WTC11 (cell line): ENCODE measurements at places on chromosomes 3 and 15. TPM values are rescaled to one million over a fixed set of nuclear protein-coding genes. Genes with fewer than 3 reads are reported as not detected.
A peak's percentile ranks its signal among the peaks of the same experiment; 100 is the strongest.

- DNase-seq: peak; percentile 34
These were observed 192.1 kb upstream of the EOMES start for GRCh38 chr3:27914199-27914598.

DNA sequence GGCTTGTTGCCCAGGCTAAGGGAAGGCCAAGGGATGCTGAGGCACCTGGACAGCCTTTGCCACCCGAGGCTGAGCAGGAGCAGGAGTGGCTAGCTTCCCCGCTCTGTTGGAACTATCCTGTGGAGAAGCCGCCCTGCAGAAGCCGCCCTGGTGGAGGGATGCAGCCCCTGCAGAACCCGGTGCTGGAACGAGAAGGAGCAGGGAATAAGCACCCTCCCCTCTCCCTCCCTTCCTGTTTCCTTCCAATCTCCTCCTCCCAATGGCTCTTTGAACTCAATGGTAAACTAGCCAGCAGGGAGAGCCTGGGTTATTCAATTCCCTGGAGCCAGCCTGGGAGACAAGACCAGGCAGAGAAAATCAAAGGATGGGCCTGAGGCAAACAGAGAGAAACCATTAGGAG lies 11.8 kb upstream of the HRG start:
- peak; percentile 72 for DNase-seq

GRIP2 gene
- 11.4 to 12.0 TPM (median 11.7 TPM) in 3 replicates for total RNA-seq

DNA sequence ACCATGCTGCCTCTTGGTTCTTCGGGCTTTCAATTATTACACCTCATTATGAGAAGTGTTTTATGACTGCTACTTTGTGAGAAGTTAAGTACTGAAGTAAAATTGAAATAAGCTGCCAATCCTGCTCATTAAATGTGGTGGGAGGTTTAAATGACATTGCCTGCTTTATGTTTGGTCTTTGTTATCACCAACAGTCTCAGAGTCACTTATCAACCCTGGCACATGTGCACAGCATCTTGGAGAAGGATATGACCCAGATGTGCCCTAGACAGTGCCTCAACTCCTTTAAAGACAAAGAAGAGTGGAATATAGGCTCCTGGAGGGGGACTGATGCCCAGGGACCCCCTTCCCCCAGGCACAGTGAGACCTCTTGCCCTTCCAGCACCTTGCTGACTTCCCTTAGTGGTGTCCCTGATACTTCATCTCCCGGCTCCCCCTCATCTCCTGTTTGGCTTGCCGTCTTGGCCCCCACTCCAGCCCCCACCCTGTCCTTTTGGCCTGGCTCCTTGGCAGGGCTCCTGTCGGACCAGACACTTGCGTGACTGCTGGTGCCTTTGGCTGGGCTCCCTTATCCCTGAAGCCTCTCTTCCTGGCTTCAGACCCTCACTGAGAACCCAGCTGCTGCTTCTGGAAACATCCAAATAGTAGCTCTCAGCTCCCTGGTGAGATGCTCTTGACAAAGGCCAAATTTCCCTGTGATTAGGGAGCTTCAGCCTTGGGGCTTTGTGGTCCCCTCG lies 39.8 kb downstream of the ARHGAP31 start:
- DNase-seq: no peak

PCSK6 gene
- 2.9 to 3.8 TPM (median 3.8 TPM) in 3 replicates for total RNA-seq

EBLN2 gene
- total RNA-seq: 2.3 to 4.3 TPM (median 3.1 TPM) in 3 replicates

DNA sequence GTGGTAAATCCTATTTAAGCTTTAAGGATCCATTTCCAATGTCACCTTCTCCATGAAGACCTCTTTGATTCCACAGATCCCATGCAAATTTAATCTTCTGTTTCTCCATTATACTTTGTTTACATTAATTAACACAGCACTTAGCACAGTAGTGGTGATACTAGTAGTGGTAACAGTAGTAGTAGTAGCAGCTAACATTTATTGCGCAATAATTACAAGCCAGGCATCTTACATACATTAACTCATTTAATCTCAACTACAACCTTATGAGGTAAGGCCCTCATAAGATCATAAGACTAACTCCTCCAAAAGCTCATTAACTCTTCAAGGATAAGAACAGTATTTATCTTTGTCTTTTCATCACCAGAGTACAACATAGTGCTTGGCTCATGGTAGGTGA lies 54.8 kb upstream of the FSIP1 start:
- DNase-seq: no peak

- DNase-seq: no peak
These were observed 18.9 kb downstream of the MELTF start for GRCh38 chr3:197010556-197011351.

DNA sequence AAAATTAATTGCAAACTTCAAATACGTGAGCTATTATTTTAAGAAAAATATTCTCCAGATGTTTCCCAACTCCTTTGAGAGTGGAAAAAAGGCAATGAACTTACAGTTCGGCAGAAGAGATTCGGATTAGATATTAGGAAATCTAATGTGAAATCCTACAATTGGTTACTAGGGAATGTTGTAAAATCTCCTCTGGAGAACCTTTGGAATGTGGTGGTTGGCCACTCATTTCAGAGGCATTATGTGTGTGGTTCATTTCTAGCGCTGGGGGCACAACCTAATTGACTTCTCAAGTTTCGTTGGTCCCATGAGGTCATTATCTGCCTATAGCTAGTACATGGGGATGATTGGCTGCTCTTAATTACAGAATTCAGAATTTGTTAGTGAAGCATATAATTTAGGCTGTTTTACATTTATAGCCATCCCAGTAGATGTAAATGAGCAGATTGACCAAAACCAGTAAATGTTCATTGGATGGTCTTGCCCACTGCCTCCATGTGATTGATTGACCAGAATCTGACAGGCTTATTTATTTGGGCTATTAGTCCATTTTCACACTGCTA lies 34.6 kb upstream of the CMSS1 start:
- no peak for DNase-seq

DNA sequence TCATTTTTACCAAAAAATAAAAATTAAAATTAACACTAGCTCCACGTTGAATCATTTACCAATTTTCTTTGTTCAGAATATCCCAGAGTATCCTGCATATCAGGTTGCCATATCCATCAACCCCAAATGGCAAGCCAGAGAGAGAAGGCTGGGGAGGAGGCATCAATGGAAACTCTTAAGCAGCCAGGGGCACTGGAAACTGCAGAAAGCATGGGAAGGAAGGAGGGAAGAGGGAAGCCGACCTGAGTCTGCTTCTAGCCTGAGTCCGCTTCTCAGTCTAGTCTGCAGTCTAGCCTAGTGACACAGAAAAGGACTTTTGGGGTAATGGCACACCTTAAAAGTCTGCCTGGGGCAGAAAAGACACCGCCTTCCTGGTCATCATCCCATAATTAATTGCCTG lies 1.6 kb upstream of the MTHFS start:
- no peak for DNase-seq

CPEB1 gene
- 2.5 to 3.9 TPM (median 3.2 TPM) in 3 replicates for total RNA-seq

- DNase-seq: no peak
These were observed 256.1 kb upstream of the PROK2 start for GRCh38 chr3:72041076-72041475.

DNA sequence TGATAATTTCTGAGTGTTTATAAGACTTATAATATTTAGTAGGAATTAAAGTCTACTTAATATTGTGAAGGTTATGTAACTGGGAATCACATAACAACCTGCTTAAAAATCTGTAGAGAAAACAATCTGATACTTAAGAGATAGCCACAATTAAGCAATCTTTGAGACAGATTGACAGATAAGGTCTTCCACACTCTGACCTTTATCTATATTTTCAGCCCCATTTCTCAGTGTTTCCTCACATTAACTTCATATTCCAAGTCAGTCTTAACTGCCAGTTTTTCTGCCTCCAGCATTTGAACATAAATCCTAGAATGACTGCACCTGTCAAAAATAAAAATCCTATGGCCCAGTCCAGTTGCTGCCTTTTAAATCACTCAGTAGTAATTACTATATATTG lies 423.2 kb downstream of the PYDC2 start:
- DNase-seq: no peak

CHRM5 gene
- not detected in 3 replicates for total RNA-seq

DNA sequence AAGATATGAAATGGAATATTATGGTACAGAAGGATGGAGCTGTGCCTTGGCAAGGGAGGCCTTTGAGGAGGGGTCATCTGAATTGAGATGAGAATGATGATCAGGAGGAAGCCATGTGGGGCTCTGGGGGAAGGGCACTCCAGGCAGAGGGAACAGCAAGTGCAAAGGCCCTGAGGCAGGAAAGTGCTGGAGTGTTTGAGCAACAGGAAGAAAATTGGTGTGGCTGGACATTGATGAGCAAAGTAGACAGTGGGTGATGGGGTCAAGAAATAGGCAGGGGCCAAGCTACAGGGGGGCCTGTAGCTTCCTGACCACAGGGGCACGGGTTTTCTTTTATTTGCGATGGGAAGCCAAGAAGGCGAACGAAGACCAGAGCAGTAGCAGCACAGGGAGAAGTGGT lies 3.3 kb upstream of the GP9 start:
- no peak for DNase-seq

DNA sequence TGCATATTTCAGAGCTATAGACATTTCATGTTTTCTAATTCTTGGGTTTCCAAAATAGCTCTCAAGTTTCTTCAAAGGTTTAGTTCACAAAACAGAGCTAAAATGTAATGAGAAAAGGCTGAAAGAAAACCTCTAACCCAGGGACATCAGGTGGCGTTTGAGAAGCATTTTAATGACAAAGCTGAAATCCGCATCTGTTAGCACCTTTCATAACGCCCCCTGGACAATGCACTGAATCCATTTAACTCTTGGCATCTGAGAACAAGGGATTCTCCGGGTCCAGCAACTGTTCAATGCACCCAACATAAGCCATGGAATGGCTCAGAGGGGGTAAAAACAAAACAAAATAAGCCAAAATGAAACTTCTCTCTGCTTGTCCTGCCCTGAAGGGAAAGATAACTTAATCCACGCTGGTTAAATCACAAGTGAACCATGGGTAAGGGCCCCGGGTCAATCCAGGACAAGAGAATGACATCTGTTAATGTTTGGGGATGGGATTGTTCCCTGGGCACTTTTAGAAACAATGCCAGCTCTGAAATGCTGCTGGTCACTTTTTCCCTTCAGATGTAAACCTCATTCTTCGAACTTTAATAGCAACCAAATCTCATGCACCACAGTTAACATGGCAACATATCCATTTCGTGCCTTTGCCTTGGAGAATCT lies 466.2 kb upstream of the ADAMTS9 start:
- DNase-seq: no peak
